ENCODE measurements at places on chromosomes 1 and 21. TPM values are rescaled to one million over a fixed set of nuclear protein-coding genes. Genes with fewer than 3 reads are reported as not detected.

The POU3F1 gene
- total RNA-seq = 0.08 TPM

The DIRAS3 gene
- not detected for total RNA-seq

The GSTM5 gene
- not detected for total RNA-seq

The RNU11 gene
- total RNA-seq = not detected

The NEGR1 gene
- 2.7 TPM for total RNA-seq

The SLC25A44 gene
- 33.0 TPM for total RNA-seq

The CELA2A gene
- total RNA-seq = 0.72 TPM

The RGS5 gene
- 1.5 TPM for total RNA-seq

The GNG12 gene
- total RNA-seq = 70.0 TPM

The DCST1 gene
- not detected for total RNA-seq

The LIN9 gene
- total RNA-seq = 11.4 TPM

The AHDC1 gene
- 47.1 TPM for total RNA-seq

The ERICH3 gene
- not detected for total RNA-seq

GRCh38 chr21:21163904-21164303, 165.7 kb downstream of the NCAM2 start:
- DNase-seq = peak; percentile 25

- DNase-seq = no peak
Observed at GRCh38 chr1:1199961-1200875, 6.2 kb downstream of the TNFRSF18 start.

GRCh38 chr1:89041119-89041641, 18.5 kb upstream of the GBP3 start:
- no peak for DNase-seq

DNA sequence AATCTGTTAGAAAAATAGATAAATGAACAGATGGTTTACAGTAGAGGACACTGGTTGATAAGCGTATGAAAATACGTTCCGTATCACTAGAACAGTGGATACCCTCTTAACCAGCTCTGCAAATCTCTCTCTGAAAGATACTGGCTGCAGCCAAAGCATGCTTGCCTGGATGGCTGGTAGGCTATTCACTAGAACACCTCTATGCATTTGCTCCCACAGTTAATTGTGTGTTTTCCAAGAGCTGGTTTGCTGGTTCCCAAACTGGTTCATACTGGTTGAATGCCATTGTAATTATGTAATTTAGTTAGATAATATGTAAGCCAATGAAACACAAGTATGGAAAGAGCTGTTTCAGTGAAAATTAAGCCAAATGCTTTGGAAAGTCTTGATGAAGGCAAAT, 126.6 kb downstream of the C1orf21 start:
- no peak for DNase-seq

- peak; percentile 0 for DNase-seq
Observed at GRCh38 chr1:229156872-229157271, 114.0 kb upstream of the RAB4A start.

GRCh38 chr1:226425431-226426031, 17.6 kb upstream of the PARP1 start:
- no peak for DNase-seq

DNA sequence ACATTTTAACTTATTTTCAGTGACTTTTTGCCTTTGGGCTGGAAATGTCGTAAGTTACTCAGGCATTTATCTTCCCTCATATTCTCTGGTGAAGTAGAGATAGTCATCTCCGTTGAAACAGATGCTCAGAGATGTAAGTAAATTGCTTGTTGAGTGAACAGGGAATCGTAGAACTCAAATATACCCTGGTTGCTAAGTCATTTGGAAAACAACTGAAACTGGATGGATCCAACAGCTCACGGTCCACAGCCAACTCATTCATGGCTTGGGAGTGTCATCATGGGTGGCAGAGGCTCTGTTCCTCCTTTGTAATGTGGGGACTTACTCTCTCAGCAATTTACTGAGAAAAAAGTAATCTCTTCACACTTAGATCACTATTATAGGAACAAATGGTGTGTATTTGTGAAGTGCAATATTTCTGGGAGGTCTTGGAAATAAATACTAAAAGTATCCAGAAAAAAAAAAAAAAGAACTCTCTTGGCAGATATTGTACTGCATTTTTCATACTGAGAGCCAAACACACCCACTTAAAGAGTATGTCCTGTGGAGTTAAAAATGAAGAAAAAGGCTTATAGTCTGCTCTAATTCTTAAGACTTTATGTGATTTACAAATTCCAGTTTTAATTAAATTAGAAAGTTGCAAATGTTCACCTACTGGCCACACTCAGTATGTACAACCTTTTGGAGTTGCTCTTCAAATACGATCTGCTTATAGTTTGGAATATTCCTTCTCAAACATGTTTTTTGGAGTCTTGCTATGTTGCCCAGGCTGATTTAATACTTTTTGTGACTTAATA, 107.4 kb downstream of the LEPR start:
- no peak for DNase-seq

DNA sequence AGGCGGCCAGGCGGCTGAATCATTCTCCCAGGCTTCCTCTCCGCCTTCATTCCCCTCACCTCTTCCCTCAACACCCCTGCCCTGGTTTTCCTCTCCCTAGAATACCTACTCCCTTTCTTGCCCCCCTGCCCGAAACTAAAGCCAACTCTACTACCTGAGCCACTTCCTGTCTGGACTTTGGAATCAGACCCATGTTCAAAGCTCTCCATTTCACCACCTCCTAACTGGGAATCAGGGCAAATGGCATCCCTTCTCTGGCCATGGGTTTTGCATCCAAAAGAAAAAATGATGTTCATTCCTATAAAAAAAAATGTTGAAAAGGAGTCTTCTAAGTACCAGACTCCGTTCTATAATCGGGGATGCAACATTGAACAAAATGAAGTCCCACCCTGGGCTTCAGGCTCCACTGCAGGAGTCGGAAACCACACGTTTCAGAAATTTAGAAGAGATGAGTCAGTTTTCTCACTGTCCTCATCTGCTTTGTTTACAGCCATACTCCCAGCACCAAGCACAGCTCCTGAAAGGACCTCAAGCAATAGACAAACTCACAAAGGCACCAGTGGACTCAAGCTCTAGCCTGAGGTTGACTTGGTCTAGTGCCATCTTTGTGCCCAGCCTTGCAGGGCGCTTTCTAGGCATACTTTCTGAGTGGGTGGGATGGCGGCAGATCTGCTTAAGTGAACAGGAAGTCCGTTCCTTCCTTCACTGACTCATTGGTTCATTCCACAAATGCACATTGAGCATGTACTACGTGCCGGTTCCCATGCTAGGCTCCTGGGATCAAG, 176.2 kb downstream of the IGSF21 start:
- DNase-seq = no peak

GRCh38 chr1:165536016-165536415, 7.8 kb upstream of the LRRC52 start:
- no peak for DNase-seq

- DNase-seq = no peak
Observed at GRCh38 chr1:147738739-147739476, 21.5 kb downstream of the GJA5 start.

DNA sequence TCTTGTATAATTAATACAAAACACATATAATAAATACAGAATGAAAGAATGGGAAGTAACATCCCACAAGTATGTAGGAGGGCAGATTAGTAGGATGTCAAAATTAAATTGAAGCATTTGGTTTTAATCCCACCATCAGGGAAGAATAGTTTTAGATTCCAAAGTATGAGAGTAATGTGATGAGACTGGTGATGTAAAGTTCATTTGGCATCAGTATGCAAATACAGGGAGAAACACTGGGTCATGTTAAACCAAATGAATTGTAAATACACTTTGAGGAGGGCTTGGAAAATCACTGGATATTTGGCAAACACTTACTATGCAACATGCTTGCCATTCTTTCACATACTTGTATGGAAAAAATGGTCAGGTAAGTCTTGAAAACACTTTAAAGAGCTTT, 358.8 kb downstream of the DPYD start:
- no peak for DNase-seq

DNA sequence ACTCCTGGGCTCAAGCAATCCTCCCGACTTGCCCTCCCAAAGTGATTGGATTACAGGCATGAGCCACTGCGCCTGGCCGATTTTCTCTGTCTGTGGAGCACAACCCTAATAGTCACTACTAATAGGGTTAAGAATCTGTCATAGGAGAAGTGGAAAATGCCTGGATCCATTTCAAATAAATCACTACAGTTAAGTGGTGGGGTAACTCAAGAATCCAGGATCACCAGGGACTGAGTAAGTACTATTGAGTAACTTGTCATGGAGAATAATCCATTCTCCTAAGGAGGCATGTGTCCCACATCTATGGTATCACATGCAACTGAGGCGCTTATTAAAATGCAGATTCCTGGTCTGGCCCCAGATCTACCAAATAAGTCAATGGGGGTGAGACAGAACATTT, 53.2 kb downstream of the OPTC start:
- no peak for DNase-seq

DNA sequence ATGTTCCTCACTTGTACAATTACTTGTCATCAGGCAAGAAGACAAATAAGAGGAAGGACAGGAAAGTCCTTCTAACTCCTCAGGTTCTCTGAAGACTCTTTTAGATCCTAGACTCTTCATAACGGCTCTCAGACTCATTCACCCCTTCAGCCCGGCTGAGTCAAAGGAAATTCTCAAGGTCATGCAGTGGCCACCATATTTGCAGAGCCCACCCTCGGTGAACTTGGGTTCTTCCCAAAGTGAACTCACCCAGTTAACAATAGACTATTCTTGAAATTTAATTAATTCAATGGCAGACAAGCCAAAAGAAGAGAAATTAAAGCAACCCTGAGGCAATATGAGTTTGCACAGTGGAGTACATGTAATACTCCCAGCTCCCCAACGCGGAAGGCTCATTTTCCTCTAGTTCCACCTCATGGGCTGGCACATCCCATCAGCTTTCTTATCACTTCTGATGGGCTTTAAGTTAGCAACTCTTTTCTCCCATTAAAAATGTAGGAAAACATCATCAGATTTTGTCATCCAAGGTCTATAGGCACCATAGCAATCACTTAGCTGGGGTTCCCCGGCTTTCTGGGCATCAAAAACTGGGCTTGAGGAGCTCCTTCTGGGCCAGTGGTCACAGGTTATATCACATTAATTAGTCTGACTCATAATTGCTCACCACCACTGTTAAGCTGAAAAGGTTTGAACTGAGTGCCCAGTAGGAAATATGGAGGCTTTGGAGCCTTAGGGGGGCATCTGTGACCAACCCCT, 27.8 kb upstream of the TIAM1 start:
- no peak for DNase-seq

DNA sequence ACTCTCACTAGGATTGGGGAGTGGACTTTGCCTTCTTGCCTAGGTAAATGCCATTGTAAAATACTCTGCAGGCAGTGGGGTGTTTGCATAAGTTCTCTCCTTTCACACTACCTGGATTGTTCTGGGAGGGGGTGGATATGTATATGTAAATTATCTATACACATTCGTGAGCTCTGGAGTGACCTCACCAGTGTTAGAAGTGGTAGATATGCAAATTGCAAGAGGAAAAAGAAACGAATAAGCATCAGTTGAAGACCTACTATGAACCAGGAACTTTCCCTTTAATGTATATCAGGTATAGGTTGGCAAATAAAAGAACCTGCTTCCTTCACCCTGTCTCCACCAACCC, 1.5 kb upstream of the ARHGEF11 start:
- no peak for DNase-seq

GRCh38 chr1:241652012-241652411, at the start of gene WDR64:
TSS of gene WDR64 (plus strand) at chr1:241652281. CDS start at chr1:241652485, 204 bp downstream.
- DNase-seq = no peak

- no peak for DNase-seq
Observed at GRCh38 chr1:149978547-149979023, 31.9 kb downstream of the OTUD7B start.

- no peak for DNase-seq
Observed at GRCh38 chr1:176605176-176605575, 142.2 kb downstream of the PAPPA2 start.

- DNase-seq = no peak
Observed at GRCh38 chr1:29425631-29426030, 189.3 kb downstream of the PTPRU start.

- DNase-seq = no peak
Observed at GRCh38 chr1:29478151-29478791, 241.9 kb downstream of the PTPRU start.

GRCh38 chr1:32761253-32761877, 55.8 kb downstream of the YARS1 start:
- no peak for DNase-seq

DNA sequence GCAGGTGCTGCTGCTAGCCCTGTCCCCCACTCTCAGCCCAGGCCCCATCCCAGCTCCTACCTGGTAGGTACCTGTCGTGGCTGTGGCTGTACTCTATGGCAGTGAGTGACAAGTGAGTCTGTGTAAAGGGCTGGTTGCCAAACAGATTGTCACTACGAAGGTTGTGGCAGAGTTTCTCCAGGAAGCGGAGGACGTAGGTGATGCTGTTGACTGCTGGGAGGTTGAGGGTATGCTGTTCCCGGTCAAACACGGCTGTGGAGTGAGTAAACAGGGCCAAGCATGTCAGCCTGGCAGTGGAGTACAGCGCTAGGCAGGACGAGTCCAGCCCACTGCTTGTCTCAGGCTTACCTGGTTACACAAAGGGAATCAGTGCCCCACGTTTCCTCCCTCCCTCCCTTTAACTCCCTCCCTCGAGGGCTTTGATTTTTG, 24.8 kb upstream of the SLFNL1 start:
- DNase-seq = no peak

Data from Panc1 (cell line).